Stimulated activated naive CD4-positive, alpha-beta T cell treated with Interleukin-2 at 50 U/mL for 16 hours (primary cell): ENCODE measurements at places on chromosomes 12 and 14.

DNA sequence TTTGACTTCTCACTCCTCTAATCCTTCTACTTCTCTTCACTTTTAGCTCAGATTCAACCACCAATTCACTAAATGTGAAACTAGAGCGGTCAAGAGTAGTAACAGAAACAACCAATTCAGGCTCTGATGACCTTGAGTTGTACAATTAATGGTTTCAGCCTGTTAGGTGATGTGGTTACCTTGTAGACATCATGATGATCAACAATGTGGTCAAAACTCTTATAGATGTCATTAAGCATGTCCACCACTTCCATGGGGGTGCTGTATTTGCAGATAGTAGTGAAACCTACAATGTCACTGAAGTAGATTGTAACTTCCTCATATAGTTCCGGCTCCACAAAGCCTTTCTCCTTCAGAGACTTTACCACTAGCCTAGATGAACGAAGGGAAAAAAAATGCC is 54.1 kb upstream of the PLBD1 start:
- no peak for DNase-seq

- DNase-seq = no peak
Observed at GRCh38 chr14:70201994-70202393, 13.2 kb upstream of the SLC8A3 start.

- DNase-seq = no peak
Observed at GRCh38 chr14:72788972-72789728, 104.8 kb downstream of the DPF3 start.

DNA sequence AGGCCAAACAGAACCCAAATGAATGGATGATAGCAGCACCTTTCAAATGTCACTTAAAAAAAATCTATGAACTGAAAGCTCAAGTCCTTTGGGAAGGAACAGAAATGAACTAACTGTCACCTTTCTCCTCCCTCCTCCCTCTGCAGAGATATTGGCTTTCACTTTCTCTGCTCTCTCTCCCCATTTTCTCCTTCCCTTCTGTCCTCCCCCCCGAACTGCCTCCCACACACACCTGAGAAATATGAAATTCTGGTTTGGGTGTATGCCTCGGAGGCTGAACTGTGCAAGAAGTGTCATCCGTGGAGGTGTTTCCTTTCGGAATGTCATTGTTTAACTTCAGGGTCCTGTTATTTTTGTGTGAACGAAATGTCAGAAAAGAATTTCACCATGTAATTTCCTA is 87.8 kb downstream of the NEDD1 start:
- DNase-seq = no peak

GRCh38 chr14:79254069-79254775 is 957.1 kb downstream of the DIO2 start:
- DNase-seq = no peak
